ENCODE measurements at places on chromosomes 7 and 10.

- no peak for DNase-seq
These were observed 8.1 kb downstream of the SFTPA2 start for GRCh38 chr10:79552143-79552542.

GRCh38 chr10:42951486-42952251 lies 125.2 kb upstream of the RET start:
- DNase-seq = no peak

DNA sequence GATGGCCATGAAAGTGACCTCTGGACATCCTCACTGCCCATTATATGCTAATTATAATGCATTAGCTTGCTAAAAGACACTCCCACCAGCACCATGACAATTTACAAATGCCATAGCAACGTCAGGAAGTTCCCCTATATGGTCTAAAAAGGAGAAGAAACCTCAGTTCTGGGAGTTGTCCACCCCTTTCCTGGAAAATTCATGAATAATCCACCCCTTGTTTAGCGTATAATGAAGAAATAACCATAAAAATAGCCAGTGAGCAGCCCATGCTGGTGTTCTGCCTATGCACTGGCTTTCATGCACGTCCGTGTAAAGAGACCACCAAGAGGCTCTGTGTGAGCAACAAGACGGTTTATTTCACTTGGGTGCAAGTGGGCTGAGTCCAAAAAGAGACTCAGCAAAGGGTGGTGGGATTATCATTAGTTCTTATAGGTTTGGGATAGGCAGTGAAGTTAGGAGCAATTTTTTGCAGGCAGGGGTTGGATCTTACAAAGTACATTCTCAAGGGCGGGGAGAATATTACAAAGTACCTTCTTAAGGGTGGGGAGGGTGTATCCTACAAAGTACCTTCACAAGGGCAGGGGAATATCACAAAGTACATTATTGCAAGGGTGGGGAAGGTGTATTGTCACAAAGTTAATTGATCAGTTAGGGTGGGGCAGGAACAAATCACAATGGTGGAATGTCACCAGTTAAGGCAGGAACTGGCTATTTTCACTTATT lies 45.6 kb downstream of the LBX1 start:
- DNase-seq = no peak

GRCh38 chr10:8365935-8366911 lies 311.7 kb downstream of the GATA3 start:
- peak; percentile 39 for DNase-seq

GRCh38 chr10:68067029-68067428 lies 8.1 kb downstream of the HERC4 start:
- no peak for DNase-seq

Measured in stimulated activated CD4-positive, alpha-beta T cell treated with anti-CD3 and anti-CD28 coated beads, Interleukin-15, amount 100 ng/mL, for 48 hours (primary cell).